ENCODE measurements at places on chromosomes 3 and 15. TPM values are rescaled to one million over a fixed set of nuclear protein-coding genes. Genes with fewer than 3 reads are reported as not detected.

- no peaks in the 10 kb centered on the region for H3K4me1 ChIP-seq
- no peak for DNase-seq
- H3K27me3 ChIP-seq, result no peaks in the 10 kb centered on the region
- peaks cover 18% of the 10 kb centered on the region for H3K36me3 ChIP-seq
Measured at GRCh38 chr3:185058796-185059195, 94.1 kb downstream of the C3orf70 start.

- peaks cover 10% of the 10 kb centered on the region for H3K4me1 ChIP-seq
- H3K36me3 ChIP-seq, result no peaks in the 10 kb centered on the region
- H3K27me3 ChIP-seq, result peaks cover 4% of the 10 kb centered on the region
Measured at GRCh38 chr3:18225709-18226108, 199.4 kb downstream of the SATB1 start.

GRCh38 chr3:142990721-142991120, 10.6 kb upstream of the U2SURP start:
- no peak overlapping the region for H3K4me3 ChIP-seq
- no peak overlapping the region for H3K27ac ChIP-seq
- H3K27me3 ChIP-seq, result peaks cover 22% of the 10 kb centered on the region
- peaks cover 8% of the 10 kb centered on the region for H3K4me1 ChIP-seq

DNA sequence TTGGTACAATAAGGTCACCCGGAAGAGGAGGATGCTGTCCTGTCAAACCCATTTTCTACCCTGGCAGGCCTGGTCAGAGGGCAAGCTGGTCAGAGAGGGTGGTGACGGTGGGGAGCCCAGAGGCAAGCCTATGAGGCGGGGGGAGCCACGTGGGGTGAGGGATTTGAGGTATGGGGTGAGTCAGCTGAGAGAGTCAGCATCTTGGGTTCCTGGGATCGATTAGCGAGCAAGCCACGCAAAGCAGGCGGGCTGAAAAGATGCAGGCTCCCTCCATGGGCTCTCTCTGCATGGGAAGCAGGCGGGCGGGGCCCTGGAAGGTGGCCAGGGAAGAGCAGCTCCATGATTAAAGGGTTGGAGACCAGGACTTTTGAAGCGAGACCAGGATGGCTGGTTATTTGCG, 48.1 kb downstream of the MAGEF1 start:
- H3K27ac ChIP-seq, result no peak overlapping the region
- peaks cover 1% of the 10 kb centered on the region for H3K4me1 ChIP-seq
- H3K4me3 ChIP-seq, result no peak overlapping the region
- H3K36me3 ChIP-seq, result no peaks in the 10 kb centered on the region

- DNase-seq, result no peak
- H3K27ac ChIP-seq, result no peak overlapping the region
- H3K4me1 ChIP-seq, result no peaks in the 10 kb centered on the region
- no peak overlapping the region for H3K4me3 ChIP-seq
Measured at GRCh38 chr3:17931131-17931530, 188.7 kb upstream of the TBC1D5 start.

- no peak for DNase-seq
- H3K4me1 ChIP-seq, result peaks cover 48% of the 10 kb centered on the region
- no peak overlapping the region for H3K27ac ChIP-seq
- no peak overlapping the region for H3K4me3 ChIP-seq
Measured at GRCh38 chr3:188434594-188434993, 280.6 kb downstream of the LPP start.

GRCh38 chr3:64120876-64121275, 97.6 kb upstream of the PSMD6 start:
- DNase-seq, result no peak
- H3K36me3 ChIP-seq, result no peaks in the 10 kb centered on the region
- no peak overlapping the region for H3K4me3 ChIP-seq
- H3K4me1 ChIP-seq, result no peaks in the 10 kb centered on the region
- H3K27me3 ChIP-seq, result no peaks in the 10 kb centered on the region

DNA sequence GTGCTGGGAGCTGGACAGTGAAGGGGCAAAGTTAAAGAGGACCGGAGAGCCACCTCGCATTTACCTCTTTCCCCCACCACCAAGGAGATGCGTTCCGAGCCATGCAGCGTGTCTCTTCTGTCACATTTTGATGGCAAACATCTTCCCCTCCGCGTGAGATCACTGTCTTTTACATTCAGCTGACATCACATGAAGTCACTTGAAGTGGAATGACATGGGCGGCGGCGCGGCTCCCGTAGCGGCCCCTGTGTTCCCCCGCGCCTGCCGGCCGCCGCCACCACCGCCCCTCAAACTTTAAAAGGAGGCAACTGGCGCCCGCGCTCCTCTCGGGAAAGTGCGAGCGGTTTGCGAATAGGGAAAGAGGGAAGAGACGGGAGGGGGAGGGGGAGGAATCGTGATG, at the start of gene FEZF2:
TSS of gene FEZF2 (minus strand) at position 336 of the 400 bp plus-strand sequence. CDS start 682 bp downstream, outside the sequence.
- no peak for DNase-seq
- peak within 1 kb of the TSS; percentile 60 for H3K27ac ChIP-seq
- peaks cover 2% of the 10 kb centered on the region for H3K36me3 ChIP-seq
- H3K4me3 ChIP-seq, result no peak within 1 kb of the TSS
- peaks cover 82% of the 10 kb centered on the region for H3K27me3 ChIP-seq

DNA sequence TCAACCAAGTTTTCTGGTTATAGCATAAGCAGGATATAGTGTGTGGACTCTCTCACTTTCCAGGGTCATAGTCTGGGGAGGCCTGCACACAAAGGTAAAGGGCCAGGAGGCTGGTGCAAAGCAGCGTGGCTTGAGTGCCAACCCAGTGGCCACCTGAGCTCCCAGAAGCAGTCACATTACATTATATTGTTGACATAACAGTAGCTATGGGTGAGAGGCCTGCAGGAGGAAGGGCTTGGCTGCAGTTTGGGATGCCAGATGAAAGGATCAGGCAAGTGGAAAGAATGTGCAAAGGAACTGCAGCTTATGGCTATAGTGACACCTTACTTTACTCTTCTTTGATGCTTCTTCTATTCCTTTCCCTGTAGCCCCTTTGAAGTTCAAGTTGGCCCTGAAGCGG, 96.5 kb downstream of the FLNB start:
- H3K27ac ChIP-seq, result no peak overlapping the region
- H3K36me3 ChIP-seq, result peaks cover 20% of the 10 kb centered on the region
- no peak for DNase-seq
- H3K4me1 ChIP-seq, result no peaks in the 10 kb centered on the region
- H3K27me3 ChIP-seq, result no peaks in the 10 kb centered on the region

- no peaks in the 10 kb centered on the region for H3K27me3 ChIP-seq
- peaks cover 54% of the 10 kb centered on the region for H3K36me3 ChIP-seq
- peak overlapping the region; percentile 84 for H3K4me3 ChIP-seq
- DNase-seq, result peak; percentile 72
Measured at GRCh38 chr3:4985330-4986174, 6.3 kb downstream of the BHLHE40 start.

DNA sequence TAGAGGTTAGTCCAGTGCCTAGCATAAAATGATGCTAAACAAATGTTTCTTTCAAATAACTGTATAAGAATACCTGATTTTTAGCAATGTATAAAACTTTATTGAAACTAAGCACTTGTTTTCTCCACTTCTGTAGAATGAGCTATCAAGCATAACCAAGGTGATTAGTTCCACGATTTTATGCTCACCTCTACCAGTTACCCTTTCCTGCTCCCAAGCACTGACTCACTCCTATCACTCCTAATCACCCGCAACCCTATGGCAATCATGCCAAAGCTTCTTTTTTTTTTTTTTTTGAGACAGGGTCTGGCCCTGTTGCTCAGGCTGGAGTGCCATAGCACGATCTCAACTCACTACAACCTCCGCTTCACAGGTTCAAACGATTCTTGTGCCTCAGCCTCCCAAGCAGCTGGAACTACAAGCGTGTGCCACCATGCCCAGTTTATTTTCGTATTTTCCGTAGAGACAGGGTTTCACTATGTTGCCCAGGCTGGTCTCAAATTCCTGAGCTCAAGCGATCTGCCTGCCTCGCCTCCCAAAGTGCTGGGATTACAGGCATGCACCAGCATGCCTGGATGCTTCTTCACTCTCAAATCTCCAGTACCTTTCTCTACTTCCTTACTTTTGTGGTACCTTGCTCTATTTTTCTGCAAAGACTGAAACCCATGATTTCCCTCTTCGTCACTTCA, 3.9 kb downstream of the HSPBAP1 start:
- H3K27me3 ChIP-seq, result no peaks in the 10 kb centered on the region
- peaks cover 23% of the 10 kb centered on the region for H3K4me1 ChIP-seq
- DNase-seq, result no peak
- H3K27ac ChIP-seq, result no peak overlapping the region

The RGMA gene
- not detected for total RNA-seq

The ZNF35 gene
- total RNA-seq, result 4.7 TPM

The PML gene
- total RNA-seq, result 61.3 TPM

The TIMP4 gene
- total RNA-seq, result 0.19 TPM

The SGO1 gene
- total RNA-seq, result 20.0 TPM

The CP gene
- total RNA-seq, result not detected

The CHRNA5 gene
- 8.9 TPM for total RNA-seq

The CAMK2N2 gene
- total RNA-seq, result 0.14 TPM

The C3orf49 gene
- not detected for total RNA-seq

The CGNL1 gene
- not detected for total RNA-seq

The GOLGA8M gene
- 0.54 TPM for total RNA-seq

The OR5K2 gene
- not detected for total RNA-seq
